Stimulated activated naive CD8-positive, alpha-beta T cell treated with anti-CD3 and anti-CD28 coated beads, Interleukin-15, Interleukin-2, amounts not matched to agents 100 U/mL and 50 U/mL, for 24 hours (primary cell): ENCODE measurements at places on chromosomes 4 and X.
A peak's percentile ranks its signal among the peaks of the same experiment; 100 is the strongest.

- DNase-seq, result no peak
Measured at GRCh38 chr4:163866728-163867315, 372.3 kb downstream of the TMA16 start.

DNA sequence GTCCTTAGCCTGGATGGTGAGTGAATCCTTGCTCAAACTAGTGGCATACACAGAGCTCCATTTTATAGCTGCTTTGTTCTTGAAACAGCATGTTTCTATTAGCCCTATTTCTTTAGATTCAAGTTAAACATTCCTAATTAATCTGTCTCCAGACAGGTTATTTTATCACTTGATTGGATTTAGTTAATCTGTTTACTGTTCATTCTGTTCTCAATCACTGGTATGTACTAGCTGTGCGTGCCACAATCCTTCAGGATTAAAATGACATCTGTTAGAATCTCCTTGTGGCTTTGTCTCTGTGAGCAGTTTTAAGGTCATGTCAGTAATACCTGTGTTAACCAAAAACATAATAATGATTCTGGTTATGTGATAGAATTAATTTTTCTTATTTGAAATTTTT lies 36.5 kb downstream of the PTPN13 start:
- no peak for DNase-seq

DNA sequence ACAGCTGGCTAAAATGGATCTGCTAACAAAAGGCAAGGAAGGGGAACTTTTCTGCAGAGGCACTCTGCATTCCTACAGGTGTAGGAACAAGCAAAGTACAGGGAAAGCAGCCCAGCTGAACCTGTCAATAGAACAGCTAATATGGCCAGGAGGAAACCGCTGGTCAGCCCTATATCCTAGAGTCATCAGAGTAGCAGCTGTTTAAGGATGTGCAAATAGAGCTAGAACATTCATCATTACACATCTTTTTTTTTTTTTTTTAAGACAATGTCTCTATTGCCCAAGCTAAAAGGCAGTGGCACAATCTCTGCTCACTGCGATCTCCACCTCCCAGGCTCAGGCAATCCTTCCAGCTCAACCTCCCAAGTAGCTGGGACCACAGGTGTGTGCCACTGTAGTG lies 163.0 kb downstream of the BTC start:
- DNase-seq, result no peak

DNA sequence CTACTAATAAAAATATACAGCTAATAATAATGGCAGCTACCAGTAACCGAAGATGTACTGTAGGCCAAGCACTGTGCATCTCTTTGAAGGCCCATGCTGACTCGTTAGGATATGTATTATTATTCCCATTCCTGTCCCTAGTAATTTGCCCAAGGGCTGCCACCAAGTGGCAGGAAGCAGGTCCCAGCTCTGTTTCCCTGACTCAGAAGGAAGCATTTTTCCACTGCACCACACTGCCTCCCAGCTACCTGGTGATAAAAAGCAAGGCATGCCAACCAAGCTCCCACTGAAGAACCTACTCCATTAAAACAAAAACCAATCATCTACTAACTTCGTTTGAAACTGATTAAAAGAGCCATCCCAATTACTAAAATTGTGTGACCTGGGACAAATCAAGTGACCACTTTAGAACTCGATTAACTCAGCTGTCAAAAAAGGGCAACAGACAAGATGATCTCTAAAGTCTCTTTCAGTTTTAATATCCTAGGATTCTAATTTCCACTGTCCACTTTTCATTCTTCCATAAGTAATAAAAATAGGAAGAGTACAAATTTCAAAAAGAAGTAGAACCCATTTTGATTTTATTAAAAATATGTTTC lies 24.3 kb upstream of the PGM2 start:
- DNase-seq, result no peak

- DNase-seq, result no peak
Measured at GRCh38 chrX:22481436-22481835, 208.7 kb downstream of the CBLL2 start.

GRCh38 chr4:94413085-94413840 lies 38.5 kb upstream of the PDLIM5 start:
- DNase-seq, result no peak

DNA sequence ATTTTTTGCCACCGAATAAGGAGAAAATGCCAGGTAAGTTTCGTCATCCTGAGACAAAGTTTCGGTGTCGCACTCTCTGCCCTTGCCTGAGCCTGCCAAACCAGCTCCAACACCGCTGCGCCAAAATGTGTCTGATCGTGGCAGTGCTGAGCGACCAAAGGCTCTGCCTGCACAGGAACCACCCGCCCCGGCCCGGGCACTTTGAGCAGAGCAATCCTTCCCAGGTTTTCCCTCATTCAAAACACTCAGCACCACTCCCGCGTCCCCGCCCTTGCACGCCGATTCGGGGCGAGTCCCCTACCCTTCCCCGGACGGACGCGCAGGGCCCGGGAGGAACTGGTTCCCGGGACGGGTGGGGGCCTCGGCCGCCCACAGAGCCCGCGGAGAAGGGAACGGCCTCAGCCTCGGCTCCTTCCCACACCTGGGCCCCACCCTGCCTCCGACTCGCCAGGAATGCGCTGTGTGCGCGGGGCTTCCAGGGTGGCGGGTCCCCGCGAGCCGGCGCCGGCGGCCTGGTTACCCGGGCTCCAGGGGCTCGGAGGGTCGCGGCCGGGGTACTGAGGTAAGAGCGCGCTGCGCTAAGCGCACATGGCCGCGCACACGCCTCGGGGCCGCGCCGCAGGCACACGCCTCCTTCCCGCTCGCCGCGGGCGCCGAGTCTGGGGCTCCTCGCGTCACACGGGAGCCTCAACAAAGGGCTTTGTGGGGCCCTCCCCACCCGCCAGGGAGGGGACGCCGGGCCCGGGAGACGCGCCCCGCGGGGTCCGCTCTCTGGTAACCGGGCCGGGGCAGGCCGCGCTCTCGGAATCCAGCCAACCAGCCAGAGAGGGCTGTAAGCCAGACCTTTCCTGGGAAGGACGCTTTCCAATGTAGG lies at the start of gene C4orf36:
C4orf36 (minus strand) TSS at position 661 of the 874 bp plus-strand sequence. CDS start 902 bp downstream, outside the sequence.
- DNase-seq, result peak; percentile 45

- DNase-seq, result no peak
Measured at GRCh38 chr4:159150396-159150795, 47.5 kb downstream of the RAPGEF2 start.

DNA sequence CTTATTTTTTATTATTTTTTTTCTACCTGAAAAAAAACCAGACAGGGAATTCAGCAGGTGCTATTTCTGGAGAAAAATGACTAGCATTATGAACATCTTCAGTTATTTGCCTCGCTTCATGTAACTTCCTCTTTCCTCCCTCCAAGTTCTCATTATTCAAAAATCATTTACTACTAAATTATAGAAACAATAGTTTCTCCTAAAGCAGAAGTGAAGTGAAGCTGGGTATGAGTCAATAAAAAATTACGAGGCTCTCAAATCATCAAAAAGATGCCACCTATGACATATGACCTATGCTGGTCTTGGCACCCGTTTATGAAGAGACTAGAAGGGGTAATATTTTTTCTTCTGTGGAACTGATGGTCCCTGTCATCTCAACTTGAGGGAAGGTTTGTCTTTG lies 145.0 kb upstream of the AADAT start:
- DNase-seq, result no peak

GRCh38 chrX:41779030-41779564 lies 55.1 kb downstream of the GPR82 start:
- DNase-seq, result no peak
